Mammary epithelial cell (primary cell): ENCODE measurements at places on chromosomes 3 and 15. TPM values are rescaled to one million over a fixed set of nuclear protein-coding genes. Genes with fewer than 3 reads are reported as not detected.

DNA sequence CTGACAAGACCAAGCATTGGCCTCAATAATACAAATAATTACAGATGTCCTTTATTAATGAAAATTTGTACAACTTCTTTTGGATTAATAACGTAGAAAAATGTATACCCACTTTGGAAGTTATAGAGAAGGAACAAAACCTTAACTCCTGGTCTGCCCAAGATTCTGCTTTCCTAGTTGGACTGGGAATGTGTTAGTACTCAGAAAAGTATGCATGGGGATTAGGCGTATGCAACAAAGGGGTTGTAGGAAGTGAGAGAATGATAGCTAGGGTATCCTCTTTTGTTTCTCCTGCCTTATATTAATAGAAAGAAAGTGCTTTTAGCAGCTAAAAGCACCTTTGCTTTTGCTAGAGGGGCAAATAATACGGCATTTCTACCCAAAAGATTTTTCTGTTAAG is 116.2 kb upstream of the LRRFIP2 start:
- peak; percentile 21 for DNase-seq

- no peak for DNase-seq
These were observed 46.0 kb upstream of the PLXNA1 start for GRCh38 chr3:126936853-126937425.

- no peak for DNase-seq
These were observed 600.0 kb downstream of the SI start for GRCh38 chr3:164478323-164478722.

DNA sequence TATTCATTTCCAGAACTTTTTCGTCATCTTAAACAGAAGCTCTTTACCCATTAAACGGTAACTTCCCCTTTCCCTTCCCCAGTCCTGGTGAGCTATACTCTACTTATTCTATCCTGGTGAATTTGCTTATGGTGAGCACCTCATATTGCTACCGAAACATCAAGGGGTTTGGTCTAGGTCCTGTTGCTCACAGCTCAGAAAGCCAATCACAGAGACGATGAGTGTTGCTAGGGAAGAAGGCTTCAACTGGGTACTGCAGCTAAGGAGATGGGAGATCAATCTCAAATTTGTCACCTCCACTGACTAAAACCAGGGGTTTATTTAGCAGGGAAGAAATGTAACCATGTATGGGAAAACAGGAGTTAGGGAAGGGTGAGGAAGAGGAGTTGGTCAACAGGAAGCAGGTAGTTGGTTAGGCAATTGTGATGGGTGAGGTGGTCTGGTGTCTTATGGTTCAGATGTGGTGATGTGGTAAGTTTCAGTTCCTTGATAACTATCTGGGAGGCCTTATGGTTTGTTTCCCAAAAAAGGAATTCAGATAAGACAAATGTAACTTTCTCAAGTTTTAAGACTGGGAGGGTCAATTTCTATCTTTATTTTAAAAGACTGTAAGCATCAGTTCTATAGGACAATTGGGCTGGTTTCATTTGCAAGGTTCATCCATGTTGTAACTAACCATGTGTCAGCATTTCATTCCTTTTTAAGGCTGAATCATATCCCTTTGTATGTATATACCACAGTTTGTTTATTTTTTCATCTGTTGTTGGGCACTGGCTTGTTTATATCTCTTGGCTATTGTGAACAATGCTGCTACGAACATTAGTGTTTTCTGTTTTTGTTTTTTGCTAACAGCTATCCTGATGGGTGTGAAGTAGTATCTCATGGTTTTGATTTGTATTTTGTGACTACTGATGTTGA is 24.3 kb downstream of the ARHGAP11B start:
- no peak for DNase-seq

GRCh38 chr15:33985751-33986150 is 17.5 kb downstream of the CHRM5 start:
- peak; percentile 11 for DNase-seq

Gene RASL12
- not detected for total RNA-seq

Gene TYRO3
- 3.5 TPM for total RNA-seq

Gene TM4SF4
- total RNA-seq = not detected in 2 replicates

Gene PAQR5
- total RNA-seq = 0.61 and 0.66 TPM in 2 replicates
